ENCODE measurements at places on chromosomes 4 and X.

GRCh38 chrX:119374736-119375135, 24.4 kb upstream of the SLC25A43 start:
- DNase-seq: no peak

GRCh38 chr4:13992975-13993520, 365.5 kb upstream of the BOD1L1 start:
- DNase-seq: no peak

GRCh38 chr4:184616633-184617551, 32.4 kb downstream of the CASP3 start:
- DNase-seq: no peak

DNA sequence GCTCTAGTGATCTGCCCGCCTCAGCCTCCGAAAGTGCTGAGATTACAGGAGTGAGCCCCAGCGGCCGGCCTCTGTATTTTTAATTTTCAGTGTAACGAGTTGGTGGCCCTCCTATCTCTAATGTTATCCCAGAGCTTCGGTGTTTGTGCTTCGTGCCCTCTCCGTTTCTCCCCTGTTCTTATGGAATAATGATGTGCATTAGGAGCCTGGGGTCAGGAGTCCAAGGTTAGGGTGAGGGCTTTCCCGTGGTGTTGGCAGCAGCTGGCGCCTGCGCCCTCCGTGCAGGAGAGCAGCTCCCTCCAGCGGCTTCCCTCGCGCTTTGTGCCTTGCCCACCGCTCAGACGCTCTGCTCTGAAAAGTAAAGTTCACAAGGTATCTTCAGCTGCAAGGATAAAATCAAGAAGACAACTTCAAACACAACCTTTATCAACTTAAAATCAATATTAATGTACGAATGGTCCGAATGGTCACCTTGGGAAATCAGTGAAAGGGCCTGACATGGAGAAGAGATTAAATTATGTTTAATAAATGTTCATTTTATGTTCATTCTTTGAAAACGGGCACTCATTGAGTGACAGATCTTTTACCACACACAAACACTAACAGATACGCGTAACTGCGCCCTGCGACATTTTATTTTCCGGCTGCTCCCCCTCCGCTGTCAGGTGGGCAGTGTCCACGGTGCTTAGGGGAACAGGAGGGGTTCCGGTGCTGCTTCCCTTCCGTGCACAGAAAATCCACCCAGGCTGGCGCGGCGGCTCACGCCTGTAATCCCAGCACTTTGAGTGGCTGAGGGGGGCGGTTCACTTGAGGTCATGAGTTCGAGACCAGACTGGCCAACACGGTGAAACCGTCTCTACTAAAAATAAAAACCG, 62.4 kb downstream of the TRAPPC11 start:
- DNase-seq: no peak

DNA sequence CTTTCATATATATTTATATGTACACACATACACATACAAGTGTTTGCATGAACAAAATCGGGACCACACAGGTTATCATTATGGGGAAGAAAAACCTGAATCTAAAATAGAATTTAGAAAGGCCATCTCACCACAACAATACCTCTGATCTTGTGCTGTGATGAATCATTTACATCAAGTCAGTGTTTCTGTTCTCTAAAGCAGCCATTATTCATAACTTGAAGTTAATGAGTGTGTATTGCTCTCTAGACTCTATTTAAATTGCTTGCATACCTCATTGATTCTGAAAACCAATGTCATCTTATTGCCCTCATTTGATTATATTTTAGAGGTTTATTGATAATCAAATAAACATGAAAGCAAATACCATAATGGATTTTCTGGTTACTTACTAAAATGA, 71.6 kb downstream of the FAM114A1 start:
- DNase-seq: no peak
